ENCODE measurements at places on chromosomes 11 and 22. TPM values are rescaled to one million over a fixed set of nuclear protein-coding genes. Genes with fewer than 3 reads are reported as not detected.

Gene SPDYC
- not detected for total RNA-seq

Gene KRTAP5-8
- 0.58 TPM for total RNA-seq

Gene ZW10
- total RNA-seq = 9.1 TPM

Gene CNTN5
- total RNA-seq = not detected

Gene RIMBP3C
- not detected for total RNA-seq

Gene IGLL1
- total RNA-seq = not detected

Gene RIC3
- total RNA-seq = 3.3 TPM

Gene GAL
- total RNA-seq = 1.1 TPM

Gene TNNI2
- 0.92 TPM for total RNA-seq

Gene OR52H1
- 0.25 TPM for total RNA-seq

Gene BDNF
- total RNA-seq = 0.11 TPM

Gene CRYBB1
- total RNA-seq = 0.36 TPM

Gene CRACR2B
- 122 TPM for total RNA-seq

Gene CELSR1
- total RNA-seq = 4.9 TPM

Gene OR56A1
- 0.03 TPM for total RNA-seq

Gene ALDH3B2
- total RNA-seq = not detected

Gene PHLDB1
- total RNA-seq = 74.1 TPM

Gene LRRN4CL
- 3.6 TPM for total RNA-seq

Gene FGF19
- total RNA-seq = not detected

Gene AQP11
- 4.0 TPM for total RNA-seq

Gene RCOR2
- total RNA-seq = 2.1 TPM

Gene PRODH
- 10.2 TPM for total RNA-seq

Gene SSH3
- 79.3 TPM for total RNA-seq

Gene FXYD2
- 1.0 TPM for total RNA-seq

Gene THY1
- total RNA-seq = 1.8 TPM

Gene LRRC55
- total RNA-seq = 0.09 TPM

Gene BTG4
- not detected for total RNA-seq

Gene CHADL
- total RNA-seq = 2.6 TPM

Gene OOSP3
- total RNA-seq = 0.46 TPM
